Peyer's patch (tissue), 4 donors: ENCODE measurements at places on chromosomes 3 and 15. TPM values are rescaled to one million over a fixed set of nuclear protein-coding genes. Genes with fewer than 3 reads are reported as not detected.

- H3K4me3 ChIP-seq = no peak overlapping the region
- no peak overlapping the region for H3K27ac ChIP-seq
- DNase-seq = no peak
Measured at GRCh38 chr15:25238126-25238525, 200.7 kb downstream of the UBE3A start.

- H3K36me3 ChIP-seq = no peaks in the 10 kb centered on the region
- H3K27ac ChIP-seq = no peak overlapping the region
- no peaks in the 10 kb centered on the region for H3K4me1 ChIP-seq
- H3K4me3 ChIP-seq = no peak overlapping the region
Measured at GRCh38 chr3:138468451-138468850, 34.0 kb downstream of the ESYT3 start.

DNA sequence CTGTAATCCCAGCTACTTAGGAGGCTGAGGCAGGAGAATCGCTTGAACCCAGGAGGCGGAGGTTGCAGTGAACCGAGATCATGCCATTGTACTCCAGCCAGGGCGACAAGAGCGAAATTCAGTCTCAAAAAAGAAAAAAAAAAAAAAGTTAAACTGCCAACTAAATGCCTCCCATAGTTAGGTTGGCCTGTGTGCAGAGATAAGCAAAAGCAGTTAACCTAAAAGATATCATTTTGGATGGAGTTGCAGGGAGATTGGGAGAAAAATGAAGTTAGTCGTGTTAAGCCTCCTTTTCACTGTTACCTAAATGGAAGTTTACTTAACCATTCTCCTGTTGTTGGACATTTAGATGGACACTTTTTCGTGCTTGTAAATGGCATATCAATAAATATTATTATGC is 11.4 kb upstream of the FETUB start:
- no peaks in the 10 kb centered on the region for H3K36me3 ChIP-seq
- H3K27me3 ChIP-seq = no peaks in the 10 kb centered on the region
- no peak overlapping the region for H3K4me3 ChIP-seq
- H3K4me1 ChIP-seq = no peaks in the 10 kb centered on the region
- no peak overlapping the region for H3K27ac ChIP-seq

DNA sequence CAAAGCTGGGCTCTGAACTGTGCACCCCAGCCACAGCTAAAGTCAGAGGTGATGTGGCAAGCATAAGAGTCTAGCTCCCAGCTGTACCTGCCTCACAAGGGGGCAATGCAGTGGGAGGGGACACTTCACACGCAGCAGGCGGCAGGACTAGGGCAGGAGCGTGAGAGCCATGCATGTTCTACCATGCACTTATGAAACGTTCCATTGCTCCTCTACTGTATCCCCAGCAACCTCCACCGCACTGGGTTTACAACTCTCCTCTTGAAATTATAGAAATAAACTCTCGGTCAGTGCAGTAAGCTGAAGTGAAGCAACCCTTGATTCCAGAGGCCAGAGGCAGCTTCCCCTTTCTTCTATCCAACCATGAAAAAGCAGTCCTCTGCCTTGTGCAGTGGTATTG is 298.6 kb upstream of the STT3B start:
- H3K36me3 ChIP-seq = no peaks in the 10 kb centered on the region
- no peak overlapping the region for H3K4me3 ChIP-seq
- H3K4me1 ChIP-seq = no peaks in the 10 kb centered on the region

GRCh38 chr15:64950888-64951287 is 38.8 kb downstream of the SPG21 start:
- no peak overlapping the region for H3K4me3 ChIP-seq
- DNase-seq = no peak
- H3K27ac ChIP-seq = no peak overlapping the region
- no peaks in the 10 kb centered on the region for H3K27me3 ChIP-seq
- H3K36me3 ChIP-seq = no peaks in the 10 kb centered on the region

DNA sequence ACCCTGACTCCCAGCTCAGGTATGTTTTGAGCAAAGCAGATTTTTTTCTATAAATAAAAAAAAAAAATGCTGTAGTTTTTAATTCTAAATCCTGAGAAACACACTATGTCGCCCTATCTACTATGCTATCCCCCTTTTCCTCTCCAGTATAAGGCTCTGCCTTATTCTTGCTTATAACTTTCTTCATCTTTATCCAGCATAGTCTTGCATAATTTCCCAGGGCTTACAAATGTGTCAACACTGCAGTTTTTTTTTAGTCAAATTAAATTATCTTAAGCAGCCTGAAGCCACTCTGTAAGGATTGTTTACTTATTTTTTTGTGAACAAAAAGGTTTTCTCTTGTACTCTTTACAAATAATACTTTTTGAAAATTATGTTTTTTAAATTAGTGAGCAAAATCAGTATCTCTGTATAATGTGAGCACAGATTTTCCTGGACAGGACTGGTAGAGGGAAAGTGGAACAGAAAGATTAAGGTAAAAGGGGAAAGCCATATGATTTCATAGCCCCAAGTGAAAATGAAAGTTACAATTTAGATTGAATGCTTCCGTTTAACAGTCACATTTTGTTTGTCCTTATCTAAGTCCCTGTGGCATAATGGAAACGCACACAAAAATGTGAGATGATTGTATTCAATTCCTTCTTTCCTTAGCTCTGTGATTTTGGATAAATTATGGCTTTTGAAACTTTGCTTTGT is 5.6 kb upstream of the PYDC2 start:
- H3K4me1 ChIP-seq = no peaks in the 10 kb centered on the region
- no peaks in the 10 kb centered on the region for H3K36me3 ChIP-seq
- DNase-seq = no peak

- no peak overlapping the region for H3K4me3 ChIP-seq
- no peak overlapping the region for H3K27ac ChIP-seq
- H3K27me3 ChIP-seq = no peaks in the 10 kb centered on the region
- no peak for DNase-seq
Measured at GRCh38 chr15:40043927-40044716, 5.1 kb upstream of the SRP14 start.

DNA sequence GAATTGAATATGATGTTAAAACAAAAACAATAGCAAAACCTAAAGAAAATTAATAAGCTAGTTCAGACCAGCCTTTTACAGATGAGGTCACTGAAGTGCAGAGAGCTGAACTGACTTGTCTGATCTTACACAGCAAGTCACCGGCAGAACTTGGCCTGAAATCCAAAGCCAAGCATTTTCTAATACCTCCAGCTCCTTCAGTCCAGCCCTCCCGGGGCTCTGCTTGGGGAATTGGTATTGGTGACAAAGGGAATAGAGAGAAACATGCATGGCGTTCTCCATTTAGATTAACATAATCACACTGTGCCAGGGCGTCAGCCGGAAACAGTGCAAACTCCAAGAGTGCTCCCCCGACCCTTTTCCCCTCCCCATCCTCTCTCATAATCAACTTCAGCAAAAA is 14.1 kb upstream of the ZSCAN2 start:
- H3K36me3 ChIP-seq = no peaks in the 10 kb centered on the region
- H3K4me3 ChIP-seq = no peak overlapping the region
- H3K27ac ChIP-seq = no peak overlapping the region
- no peak for DNase-seq
- no peaks in the 10 kb centered on the region for H3K4me1 ChIP-seq

DNA sequence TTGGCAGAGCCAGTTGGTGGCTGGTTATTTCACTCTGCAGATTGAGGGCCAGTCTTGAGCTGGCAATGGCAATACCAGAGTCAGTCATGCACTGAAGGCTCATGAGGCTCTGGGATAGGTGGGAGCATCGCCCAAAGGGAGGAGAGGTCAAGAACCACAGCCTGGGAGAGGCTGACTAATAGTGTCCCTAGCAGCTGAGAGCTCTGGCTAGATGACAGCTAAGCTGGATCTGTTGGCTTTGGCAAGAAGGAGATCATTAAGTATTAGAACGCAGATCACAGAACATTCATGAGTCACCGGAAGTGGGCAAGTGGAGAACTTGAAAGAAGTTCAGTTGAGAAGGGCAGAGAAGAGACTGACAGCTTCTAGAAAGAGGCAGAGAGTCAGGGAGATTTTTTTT is 521.1 kb downstream of the NR2F2 start:
- no peak overlapping the region for H3K4me3 ChIP-seq
- H3K36me3 ChIP-seq = no peaks in the 10 kb centered on the region
- no peaks in the 10 kb centered on the region for H3K27me3 ChIP-seq
- H3K27ac ChIP-seq = no peak overlapping the region
- no peaks in the 10 kb centered on the region for H3K4me1 ChIP-seq

DNA sequence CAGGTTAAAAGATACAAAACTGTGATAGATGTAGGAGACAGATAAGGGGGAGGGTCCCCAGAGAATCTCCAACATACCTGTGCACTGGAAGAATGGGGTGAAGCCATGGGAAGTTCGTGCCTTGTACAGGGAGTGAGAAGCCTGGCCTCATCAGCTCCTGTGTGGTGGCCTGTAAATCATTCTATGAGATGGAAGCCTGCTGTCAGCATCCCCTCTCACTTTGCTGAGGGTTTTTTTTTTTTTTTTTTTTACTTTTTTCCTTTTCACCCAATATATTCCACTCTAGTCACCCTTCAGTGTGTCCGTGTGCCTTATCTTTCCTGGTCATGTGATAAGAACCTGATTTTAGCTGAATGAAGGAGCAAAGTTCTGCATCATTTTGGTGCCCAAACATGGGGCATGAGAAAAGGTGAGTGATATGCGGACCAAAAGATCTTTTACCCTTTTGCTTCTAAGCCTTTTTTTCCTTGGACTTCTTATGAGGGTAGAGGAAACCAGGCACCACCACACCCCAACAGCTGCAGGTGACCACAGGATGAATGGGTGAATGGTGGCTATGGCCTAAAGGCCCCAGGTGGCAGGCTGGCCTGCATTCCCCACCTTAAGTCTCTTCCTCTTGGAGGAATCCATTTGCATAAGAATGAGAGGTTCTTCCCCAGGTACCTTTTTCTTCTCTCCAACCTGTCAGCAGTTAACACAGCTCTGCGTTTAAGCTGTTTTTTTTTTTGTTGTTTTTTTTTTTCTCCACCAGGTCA is 1345.0 kb downstream of the NSUN3 start:
- H3K27me3 ChIP-seq = no peaks in the 10 kb centered on the region
- H3K4me3 ChIP-seq = no peak overlapping the region
- DNase-seq = no peak
- H3K4me1 ChIP-seq = no peaks in the 10 kb centered on the region

LMAN1L gene
- total RNA-seq = not detected

- no peak overlapping the region for H3K27ac ChIP-seq
- H3K27me3 ChIP-seq = no peaks in the 10 kb centered on the region
- DNase-seq = no peak
- H3K4me1 ChIP-seq = no peaks in the 10 kb centered on the region
- no peaks in the 10 kb centered on the region for H3K36me3 ChIP-seq
- no peak overlapping the region for H3K4me3 ChIP-seq
Measured at GRCh38 chr3:111981457-111981763, 2.6 kb downstream of the ABHD10 start.

EPHB3 gene
- total RNA-seq = 59.4 TPM

GRCh38 chr15:49824775-49825099 is 203.9 kb downstream of the DTWD1 start:
- no peak for DNase-seq
- no peak overlapping the region for H3K4me3 ChIP-seq
- no peaks in the 10 kb centered on the region for H3K36me3 ChIP-seq
- H3K27me3 ChIP-seq = no peaks in the 10 kb centered on the region
- no peaks in the 10 kb centered on the region for H3K4me1 ChIP-seq

FILIP1L gene
- 69.3 TPM for total RNA-seq

DNA sequence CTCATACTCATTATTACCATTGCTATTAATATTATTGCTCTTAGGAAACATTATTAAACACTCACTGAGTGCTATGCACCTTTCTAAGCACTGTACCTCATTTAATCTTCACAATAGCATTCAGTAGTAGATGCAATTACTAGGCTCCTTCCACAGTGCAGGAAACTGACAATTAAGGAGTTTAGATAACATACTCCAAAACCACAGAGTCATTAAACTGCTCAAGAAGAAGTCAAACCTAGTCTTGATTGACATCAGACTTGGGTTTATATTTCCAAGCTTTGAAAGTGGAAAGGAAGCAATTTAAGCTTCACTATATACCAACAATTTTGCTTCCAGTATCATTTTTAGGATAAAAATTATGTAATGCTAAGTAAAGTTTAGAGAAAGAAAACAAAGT is 490.1 kb upstream of the ARRDC4 start:
- DNase-seq = no peak
- no peak overlapping the region for H3K27ac ChIP-seq
- H3K4me3 ChIP-seq = no peak overlapping the region
- no peaks in the 10 kb centered on the region for H3K27me3 ChIP-seq

DNA sequence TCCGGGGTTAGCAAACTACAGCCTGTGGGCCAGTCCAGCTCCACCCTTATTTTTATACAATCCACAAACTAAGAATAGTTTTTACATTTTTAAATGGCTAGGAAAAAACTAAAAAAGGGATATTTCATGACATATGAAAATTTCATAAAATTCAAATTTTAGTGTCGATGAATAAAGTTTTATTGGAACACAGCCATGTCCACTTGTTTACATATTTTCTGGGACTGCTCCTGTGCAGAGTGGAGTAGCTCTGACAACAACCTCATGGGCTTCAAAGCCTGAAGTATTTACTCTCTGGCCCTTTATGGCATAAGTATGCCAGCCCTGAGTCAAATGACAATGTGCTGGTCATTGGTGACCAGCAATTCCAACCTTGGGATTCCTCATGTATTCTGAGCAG is 17.2 kb downstream of the EFCC1 start:
- no peak overlapping the region for H3K27ac ChIP-seq
- H3K4me3 ChIP-seq = no peak overlapping the region
- no peak for DNase-seq
- no peaks in the 10 kb centered on the region for H3K36me3 ChIP-seq
- H3K27me3 ChIP-seq = no peaks in the 10 kb centered on the region

DNA sequence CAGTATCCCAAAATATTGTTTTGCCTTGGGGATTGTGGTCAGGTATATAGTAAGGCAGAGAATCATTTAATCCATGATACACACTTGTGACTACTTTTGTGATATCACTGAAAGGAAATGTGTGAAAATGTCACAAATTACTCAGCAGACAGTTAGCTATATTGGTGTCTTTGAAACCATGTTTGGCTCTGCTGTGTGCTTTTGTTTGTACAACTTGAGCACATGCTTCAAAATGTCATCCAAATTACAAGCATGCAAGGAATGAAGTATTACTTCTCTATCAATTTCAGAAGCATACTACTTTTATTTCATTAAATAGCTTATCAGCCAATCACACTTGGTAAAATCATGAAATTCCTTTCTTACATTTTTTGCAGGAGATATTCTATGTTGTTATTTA is 619.0 kb upstream of the AGTR1 start:
- no peaks in the 10 kb centered on the region for H3K27me3 ChIP-seq
- H3K4me1 ChIP-seq = no peaks in the 10 kb centered on the region
- no peak overlapping the region for H3K4me3 ChIP-seq
- no peak overlapping the region for H3K27ac ChIP-seq

GRCh38 chr3:152258448-152259393 is 10.0 kb upstream of the MBNL1 start:
- H3K27me3 ChIP-seq = no peaks in the 10 kb centered on the region
- no peaks in the 10 kb centered on the region for H3K36me3 ChIP-seq
- H3K27ac ChIP-seq = peak overlapping the region; percentile 57
- DNase-seq = peak; percentile 27
- no peak overlapping the region for H3K4me3 ChIP-seq
- H3K4me1 ChIP-seq = peaks cover 21% of the 10 kb centered on the region
